Activated T-cell treated with anti-CD3 and anti-CD28 coated beads, Interleukin-2, amount 50 U/mL, for 72 hours (primary cell): ENCODE measurements at places on chromosomes 11 and 22. TPM values are rescaled to one million over a fixed set of nuclear protein-coding genes. Genes with fewer than 3 reads are reported as not detected.

Gene TRAF6
- 10.1 TPM for total RNA-seq

Gene SYT12
- total RNA-seq = not detected

Gene MAPK8IP2
- total RNA-seq = 0.62 TPM

Gene SLC35E4
- total RNA-seq = 6.6 TPM

Gene MRGPRX4
- total RNA-seq = not detected

Gene ESRRA
- total RNA-seq = 42.4 TPM

Gene FADS3
- total RNA-seq = 22.3 TPM

Gene AQP11
- 0.69 TPM for total RNA-seq

Gene CAVIN3
- 15.1 TPM for total RNA-seq

Gene BLID
- not detected for total RNA-seq

Gene CD6
- 298 TPM for total RNA-seq

Gene ACR
- total RNA-seq = not detected

Gene EHF
- not detected for total RNA-seq

Gene THRSP
- total RNA-seq = not detected

Gene PTGDR2
- 0.17 TPM for total RNA-seq

Gene MMP7
- not detected for total RNA-seq

Gene ARHGAP8
- 2.8 TPM for total RNA-seq

Gene OR8G1
- total RNA-seq = not detected

Gene PAK1
- total RNA-seq = 56.8 TPM

Gene CELSR1
- 1.3 TPM for total RNA-seq

Gene RIMBP3C
- total RNA-seq = not detected

Gene RAC2
- total RNA-seq = 620 TPM

Gene MRGPRX3
- not detected for total RNA-seq

Gene MS4A7
- not detected for total RNA-seq

Gene SF3B2
- total RNA-seq = 223 TPM

Gene KCNJ11
- total RNA-seq = not detected

Gene HEPN1
- total RNA-seq = not detected

Gene SYCE3
- 1.7 TPM for total RNA-seq
